ENCODE measurements at places on chromosomes 4 and X. TPM values are rescaled to one million over a fixed set of nuclear protein-coding genes. Genes with fewer than 3 reads are reported as not detected.

GRCh38 chr4:7160951-7161440 lies 31.3 kb upstream of the SORCS2 start:
- DNase-seq: no peak

CT47B1 gene
- total RNA-seq: not detected

SMIM31 gene
- not detected for total RNA-seq

DNA sequence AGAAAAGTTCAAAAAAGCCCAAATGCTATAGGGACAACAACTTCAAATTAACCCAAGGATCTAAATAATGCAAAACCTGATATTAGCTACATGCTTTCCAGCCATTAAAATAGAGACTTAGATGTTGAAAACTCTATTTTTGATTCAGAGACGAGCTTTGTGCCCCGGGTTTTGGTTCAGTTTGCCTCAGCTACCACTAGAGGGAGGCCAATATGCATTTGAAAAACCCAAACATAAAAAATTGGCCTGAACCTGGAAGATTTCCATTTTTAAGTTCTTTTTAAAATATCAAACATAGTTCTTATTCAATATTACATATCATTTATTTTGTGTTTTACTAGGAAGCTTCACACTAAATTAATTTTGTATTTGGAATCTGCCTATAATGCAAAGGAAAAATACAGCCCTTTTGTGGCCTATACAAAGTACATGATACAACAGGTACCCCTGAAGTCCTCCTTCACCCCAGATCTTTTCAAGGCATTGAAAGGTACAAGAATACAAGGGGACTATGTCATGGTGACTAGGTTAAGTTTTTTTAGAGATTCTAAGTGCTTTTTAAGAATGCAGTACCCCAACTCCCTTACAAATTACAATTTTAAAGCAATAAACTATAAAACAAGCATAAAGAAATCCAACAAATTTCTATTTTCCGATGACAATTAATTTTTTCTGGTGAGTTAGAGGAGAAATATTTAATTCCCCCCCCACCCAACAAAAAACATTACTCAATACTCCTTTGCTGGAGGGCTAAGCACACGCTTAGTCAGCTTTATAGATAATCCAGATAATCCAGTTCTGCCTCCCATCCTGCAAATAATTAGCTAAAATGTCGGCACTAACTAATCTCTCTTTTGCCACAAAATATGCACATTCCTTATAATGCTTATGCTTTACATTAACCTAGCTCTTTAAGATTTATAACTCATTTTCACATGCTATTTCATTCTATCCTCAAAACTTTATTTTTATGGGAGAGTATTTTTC lies 97.7 kb upstream of the PTPN13 start:
- peak; percentile 62 for DNase-seq

DNA sequence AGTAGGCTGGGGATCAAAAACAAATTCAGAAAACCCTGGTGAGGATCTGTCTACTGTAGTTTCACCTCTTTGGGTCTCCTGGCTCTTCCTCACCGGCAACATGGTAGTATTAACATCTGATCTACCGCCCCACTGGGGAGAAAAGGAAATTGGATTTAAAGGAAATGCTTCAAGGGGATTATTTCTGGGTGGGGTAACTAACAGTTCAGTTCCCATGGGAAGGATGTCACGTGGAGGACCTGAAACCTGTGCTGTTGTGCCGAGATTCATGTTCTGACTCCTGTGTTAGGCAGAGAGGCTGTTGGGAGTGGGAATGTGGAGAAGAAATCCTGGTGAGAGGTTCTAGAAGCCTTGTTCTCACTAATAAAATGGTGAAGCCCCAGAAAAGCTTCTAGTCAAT lies 254.4 kb downstream of the BCOR start:
- no peak for DNase-seq
